Neuronal stem cell (in vitro differentiated cells): ENCODE measurements at places on chromosomes 7 and 10.

GRCh38 chr7:27143023-27143949, at the start of gene HOXA5:
Gene HOXA5, minus strand, starts transcription at chr7:27143681. Its CDS starts 74 bp downstream, at chr7:27143607.
- DNase-seq, result peak; percentile 67

DNA sequence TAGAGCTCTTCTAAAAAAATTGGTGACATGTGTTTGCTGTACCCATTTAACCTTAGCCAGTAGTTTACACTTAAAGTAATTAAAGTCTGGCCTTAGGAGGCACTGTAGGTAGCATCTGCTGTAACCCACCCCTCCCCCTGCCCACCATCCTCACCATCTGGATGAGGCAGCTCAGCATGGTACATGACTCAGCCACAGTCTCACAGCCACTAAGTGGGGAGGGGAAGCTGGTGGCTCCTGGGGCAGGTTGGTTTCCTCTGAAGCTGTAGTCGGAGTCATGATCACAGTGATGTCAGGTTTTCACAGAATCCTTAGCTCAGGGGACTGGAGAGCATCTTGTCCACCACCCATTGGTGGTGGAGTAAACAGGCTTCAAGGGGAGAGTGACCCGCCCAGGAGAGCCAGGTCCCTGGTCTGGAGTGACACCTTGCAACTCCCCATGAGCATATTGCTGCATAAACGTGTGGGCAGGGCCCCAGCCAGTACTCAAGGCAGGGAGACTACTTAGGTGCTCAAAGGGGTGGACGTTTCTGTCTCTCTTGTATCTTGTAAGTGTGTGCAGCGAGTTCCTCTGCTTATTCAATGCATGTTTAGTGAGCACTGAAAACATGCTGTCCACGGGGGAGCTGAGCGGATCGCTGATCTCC, 125.9 kb downstream of the GRK5 start:
- DNase-seq, result no peak

GRCh38 chr7:30201161-30201666, 66.4 kb downstream of the MTURN start:
- no peak for DNase-seq

GRCh38 chr7:2468227-2468626, 8.0 kb downstream of the GRIFIN start:
- DNase-seq, result no peak

DNA sequence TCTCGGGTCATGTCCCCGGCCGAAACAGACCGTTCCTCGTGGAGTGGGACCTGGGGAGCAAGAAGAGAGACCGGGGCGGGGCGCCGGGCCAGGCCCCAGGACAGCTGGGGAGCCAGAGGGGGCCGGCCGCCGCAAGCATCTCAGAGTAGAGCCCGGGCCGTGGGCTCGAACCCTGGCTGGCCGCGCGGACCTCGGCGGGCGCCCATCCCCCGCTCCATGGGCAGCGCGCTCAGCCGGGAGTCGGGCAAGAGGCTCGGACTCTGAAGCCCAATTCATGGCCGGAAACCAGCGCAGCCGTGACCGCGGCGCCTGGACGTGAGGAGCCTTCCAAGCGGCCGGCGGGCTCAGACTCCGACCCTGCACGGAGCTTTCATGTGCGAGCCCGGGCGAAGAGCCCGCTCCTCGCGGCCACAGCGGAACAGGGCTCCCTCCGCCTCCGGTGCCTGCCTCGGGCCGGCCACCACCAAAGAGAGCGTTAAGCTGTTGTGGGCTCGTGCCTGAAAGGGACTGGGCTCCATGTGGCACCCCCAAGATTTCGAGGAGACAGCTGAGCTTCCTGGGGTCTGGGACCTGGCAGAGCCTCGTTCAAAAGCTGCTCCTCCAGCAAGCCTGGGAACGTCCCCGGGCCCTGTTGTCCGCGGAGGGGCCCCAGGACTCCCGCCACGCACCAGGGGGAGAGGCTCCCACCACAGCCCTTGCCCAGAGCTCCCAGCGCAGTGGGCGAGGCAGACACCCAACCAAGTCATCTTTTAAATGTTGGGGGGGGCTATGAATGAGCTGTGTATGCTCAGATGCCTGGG, 757 bp upstream of the GRID1 start:
- no peak for DNase-seq

- DNase-seq, result no peak
These were observed 84.5 kb downstream of the RTKN2 start for GRCh38 chr10:62183857-62184795.
